EH (cell line): ENCODE measurements at places on chromosomes 6 and 20.

GRCh38 chr20:53352727-53353440, 240.8 kb downstream of the ZNF217 start:
- peak; percentile 12 for DNase-seq

- no peak for DNase-seq
Observed at GRCh38 chr6:159104931-159105330, 60.1 kb upstream of the TAGAP start.

- DNase-seq, result peak; percentile 70
Observed at GRCh38 chr20:3887876-3888620, 1.1 kb upstream of the PANK2 start.

- DNase-seq, result peak; percentile 11
Observed at GRCh38 chr20:64223526-64224067, 32.0 kb upstream of the PCMTD2 start.

- DNase-seq, result no peak
Observed at GRCh38 chr6:99736302-99736701, 129.7 kb downstream of the PRDM13 start.

DNA sequence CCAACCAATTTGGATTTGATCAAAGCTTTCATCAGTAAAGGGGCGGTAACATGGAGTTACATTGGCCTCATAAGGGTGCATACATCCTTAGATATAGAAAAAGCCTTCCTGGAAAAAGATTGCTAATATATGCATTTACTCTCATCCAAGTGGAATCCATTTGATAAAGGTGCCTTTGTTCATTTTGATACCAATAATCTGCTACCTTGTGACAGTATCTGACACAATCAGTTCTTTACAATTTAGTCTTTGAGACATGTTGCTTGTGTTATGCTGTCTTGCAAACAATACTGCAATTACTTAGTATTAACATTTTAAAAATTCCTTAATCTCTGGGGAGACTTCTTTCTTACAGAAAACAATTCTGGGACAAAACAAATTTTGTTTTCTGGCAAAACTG, 654.4 kb upstream of the SLC35B3 start:
- no peak for DNase-seq

GRCh38 chr6:37323580-37323979, 30.2 kb upstream of the RNF8 start:
- DNase-seq, result peak; percentile 49

DNA sequence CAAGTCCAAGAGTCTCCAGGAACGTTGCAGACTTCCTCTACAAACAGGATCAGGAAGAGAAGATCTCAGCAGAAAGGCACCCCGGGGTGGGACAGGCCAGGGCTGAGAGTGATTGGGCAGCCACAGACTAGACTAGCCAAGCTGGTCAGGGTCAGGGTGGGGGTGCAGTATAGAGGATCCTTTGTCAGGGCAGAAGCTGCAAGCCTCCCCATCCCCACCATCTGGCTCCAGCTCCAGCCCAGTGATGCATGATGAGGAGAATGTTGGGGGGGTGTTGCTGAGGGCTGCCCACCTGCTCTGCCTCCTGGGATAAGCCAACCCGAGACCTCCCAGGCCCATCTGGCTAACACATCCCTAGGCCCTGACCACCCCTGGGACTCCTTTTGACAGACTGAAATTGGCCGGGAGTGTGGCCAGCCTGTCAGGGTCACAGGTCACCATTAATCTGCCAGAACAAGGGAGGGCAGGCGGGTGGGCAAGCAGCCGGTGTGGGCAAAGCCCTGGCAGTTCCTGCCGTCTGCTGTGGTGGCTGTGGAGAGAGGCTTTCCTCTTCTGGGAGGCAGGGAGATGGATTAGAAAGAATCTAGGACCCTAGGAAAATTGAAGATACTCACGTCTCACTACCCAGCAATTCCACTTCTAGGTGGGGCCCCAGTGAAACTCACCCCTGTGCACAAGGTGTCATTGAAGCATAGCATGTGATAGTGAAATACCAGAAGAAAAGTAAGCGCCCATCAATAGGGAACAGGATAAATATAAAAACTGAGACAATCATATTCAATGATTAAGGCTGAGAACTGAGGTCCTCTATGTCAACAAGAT, 22.1 kb upstream of the SNTA1 start:
- DNase-seq, result no peak

DNA sequence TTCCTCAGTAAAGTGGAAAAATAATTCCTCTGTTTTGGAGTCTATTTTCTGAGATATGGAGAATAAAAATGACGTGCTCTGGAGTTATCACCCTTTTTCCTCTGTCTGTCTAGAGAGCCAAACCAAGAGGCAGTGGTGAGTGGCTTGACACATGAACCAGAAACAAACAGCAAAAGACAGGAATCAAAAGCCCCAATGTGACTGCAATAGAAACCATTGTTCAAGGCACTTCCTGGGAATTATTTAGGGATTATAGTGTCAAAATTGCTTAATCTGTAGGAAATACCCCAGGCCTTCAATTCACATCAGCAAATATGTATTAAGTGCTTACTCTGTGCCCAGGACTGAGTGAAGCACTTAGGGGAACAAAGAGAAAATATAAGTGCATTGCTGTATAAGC, 560.4 kb upstream of the JAG1 start:
- DNase-seq, result no peak

GRCh38 chr6:56266011-56266410, 18.6 kb upstream of the COL21A1 start:
- DNase-seq, result no peak

- DNase-seq, result peak; percentile 35
Observed at GRCh38 chr6:10276660-10277287, 138.1 kb downstream of the TFAP2A start.

GRCh38 chr6:166851911-166852310, 104.4 kb downstream of the RNASET2 start:
- DNase-seq, result no peak

DNA sequence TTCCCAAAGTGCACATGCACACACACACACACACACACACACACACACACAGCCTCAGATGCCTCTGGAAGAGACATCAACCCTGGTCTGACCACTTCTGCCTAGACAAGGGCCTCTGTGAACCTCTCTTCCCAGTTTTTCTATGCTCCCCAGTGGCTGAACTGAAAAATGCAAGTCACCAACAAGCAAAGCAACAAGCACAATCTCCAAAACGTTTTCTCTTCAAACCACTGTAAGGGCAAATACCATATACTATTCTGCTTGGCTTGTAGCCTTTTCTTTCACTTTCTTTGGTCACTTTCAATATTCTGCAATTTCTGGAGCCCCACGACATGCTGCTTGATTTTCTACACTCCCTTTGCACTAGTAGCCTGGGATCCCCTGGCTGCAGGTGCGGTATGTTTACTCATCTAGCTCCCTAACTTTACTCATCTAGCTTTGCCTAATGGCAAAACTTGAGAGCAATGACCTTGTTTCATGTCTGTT, 121.4 kb upstream of the DST start:
- peak; percentile 59 for DNase-seq

GRCh38 chr6:78864957-78865356, 2.4 kb upstream of the IRAK1BP1 start:
- DNase-seq, result no peak
